Activated naive CD4-positive, alpha-beta T cell treated with anti-CD3 and anti-CD28 coated beads, Interleukin-2, amount 10 ng/mL, durations not matched to agents 7 days and 5 days (primary cell): ENCODE measurements at places on chromosomes 3 and 15.

DNA sequence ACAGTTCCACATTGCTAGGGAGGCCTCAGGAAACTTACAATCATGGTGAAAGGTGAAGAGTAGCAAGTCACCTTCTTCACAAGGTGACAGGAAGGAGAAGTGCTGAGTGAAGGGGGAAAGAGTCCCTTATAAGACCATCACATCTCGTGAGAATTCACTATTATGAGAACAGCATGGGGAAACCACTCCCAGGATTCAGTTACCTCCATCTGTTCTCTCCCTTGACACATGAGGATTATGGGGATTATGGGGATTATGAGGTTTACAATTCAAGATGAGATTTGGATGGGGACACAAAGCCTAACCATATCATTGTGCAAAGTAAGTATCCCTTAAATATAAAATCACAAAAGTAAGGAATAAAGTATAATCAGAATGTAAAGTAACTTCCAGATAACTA, 375.9 kb upstream of the NAALADL2 start:
- no peak for DNase-seq

- DNase-seq, result no peak
These were observed 10.4 kb downstream of the TMEM41A start for GRCh38 chr3:185488465-185488864.

- peak; percentile 82 for DNase-seq
These were observed 53.2 kb downstream of the LIPC start for GRCh38 chr15:58484791-58485600.

GRCh38 chr3:100526613-100527346, 34.4 kb downstream of the TMEM45A start:
- DNase-seq, result no peak

DNA sequence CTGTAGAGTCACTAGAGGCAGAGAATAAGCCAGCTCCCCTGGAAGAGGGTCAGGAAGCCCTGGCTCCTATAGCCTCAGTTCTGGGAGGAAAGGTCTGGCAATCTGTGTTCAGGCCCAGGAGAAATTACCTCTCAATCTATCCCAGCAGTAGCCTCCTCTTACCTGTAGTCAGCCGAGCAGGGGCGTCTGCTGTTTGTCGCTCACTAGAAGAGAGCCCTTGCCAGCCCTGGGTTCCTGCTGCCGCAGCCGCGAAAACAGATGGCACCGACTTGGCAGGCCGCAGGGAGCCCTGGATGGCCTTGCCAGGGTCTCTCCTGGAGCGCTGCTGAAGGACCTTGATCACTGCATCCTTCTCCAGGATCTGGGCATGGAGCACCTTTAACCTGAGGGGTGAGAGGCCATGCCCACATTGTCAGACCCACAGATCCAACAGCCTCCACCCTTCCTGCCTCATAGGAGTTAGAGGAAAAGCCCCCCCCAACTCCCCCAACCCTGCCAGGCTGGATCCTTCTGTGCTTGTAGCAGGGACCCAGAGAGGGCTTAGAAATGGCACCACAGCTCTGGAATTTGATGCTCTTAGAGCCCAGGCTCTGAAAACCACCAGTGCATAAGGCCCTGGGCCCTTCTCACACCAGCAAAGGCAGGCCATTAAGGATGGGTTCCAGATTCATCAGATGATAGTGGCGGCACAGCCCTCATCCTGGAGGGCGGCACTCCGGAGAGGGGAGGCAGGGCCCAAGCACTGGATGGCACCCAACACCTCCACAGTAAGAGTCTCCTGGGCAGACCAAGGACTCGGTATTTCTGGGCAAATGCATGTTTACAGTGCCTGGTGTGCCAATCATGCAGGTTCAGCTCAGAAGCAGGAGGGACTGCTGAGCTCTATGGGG, 14.9 kb downstream of the AMOTL2 start:
- DNase-seq, result no peak
